ENCODE measurements at places on chromosomes 16 and 17.

DNA sequence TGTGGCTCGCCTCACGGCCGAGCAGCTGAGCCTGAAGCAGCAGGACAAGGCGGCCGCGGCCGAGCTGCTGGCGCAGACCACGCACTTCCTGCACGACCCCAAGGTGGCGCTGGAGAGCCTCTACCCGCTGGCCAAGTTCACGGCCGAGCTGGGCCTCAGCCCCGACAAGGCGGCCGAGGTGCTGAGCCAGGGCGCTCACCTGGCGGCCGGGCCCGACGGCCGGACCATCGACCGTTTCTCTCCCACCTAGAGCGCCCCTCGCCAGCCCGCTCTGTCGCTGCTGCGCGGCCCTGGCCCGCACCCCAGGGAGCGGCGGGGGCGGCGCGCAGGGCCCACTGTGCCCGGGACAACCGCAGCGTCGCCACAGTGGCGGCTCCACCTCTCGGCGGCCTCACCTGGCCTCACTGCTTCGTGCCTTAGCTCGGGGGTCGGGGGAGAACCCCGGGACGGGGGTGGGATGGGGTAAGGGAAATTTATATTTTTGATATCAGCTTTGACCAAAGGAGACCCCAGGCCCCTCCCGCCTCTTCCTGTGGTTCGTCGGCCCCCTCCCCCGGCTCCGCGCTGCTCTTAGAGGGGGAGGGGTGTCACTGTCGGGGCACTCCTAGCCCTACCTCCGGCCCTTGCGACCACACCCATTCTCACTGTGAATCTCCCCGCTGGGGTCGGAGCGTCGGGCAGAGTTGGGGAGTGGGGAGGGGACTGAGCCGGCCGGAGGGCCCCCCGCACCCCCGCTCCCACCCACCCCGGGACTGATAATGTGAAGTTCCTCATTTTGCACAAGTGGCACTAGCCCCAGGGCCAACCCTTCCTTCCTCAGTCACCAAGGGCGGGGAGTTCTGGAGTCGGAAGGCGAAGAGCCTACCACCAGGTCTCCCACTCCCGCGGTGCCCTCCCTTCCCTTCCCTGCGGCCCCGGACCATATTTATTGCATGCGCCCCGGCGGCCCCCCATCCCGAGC lies 4.0 kb downstream of the HIC1 start:
- no peak for DNase-seq

DNA sequence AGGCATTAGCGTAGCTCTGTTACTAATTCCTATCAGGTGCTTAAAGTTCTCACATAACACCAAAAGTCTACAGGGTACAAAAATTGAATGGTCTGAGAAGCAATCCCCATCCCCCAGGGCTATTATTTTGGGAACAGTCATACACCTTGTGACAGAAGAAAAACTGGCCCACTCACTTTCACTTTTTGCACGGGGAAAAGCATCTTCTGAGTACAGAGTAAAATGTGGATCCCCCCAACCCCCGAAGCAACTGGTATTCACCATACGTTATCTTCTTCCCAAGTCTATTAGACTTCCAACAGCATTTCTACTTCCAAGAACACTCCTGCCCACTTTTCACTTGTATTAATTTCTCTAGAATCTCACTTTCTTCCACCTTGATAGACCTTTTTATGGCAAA lies 11.8 kb downstream of the GGA3 start:
- no peak for DNase-seq

DNA sequence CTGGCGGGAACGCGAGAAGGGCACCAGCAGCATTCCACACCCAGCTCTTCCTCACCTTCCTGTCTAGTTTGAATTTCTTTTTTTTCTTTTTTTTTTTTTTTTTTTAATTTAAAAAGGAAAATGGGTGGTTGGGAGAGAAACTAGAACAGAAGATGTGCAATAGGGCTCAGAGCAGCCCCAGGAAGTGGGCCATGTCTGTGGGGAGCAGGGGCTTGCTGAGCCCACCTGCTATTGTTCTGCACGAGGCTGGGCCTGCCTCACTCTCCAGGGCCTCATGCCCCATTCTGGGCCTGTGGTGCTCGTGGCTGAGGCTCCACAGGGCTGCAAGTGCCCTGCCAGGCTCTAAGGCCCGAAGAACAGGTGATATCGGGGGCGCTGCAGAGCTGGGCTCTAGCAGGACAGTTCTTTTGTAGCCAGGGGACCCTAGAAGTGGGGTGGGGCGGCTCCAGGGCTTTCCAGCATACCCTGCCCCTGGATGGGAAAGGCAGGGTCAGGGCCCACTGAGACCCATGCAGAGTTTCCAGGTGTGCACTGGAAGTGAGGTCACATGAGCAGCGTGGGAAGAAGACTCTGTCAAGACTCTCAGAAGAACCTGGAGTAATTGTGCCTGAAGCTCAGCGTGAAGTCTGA lies 12.4 kb downstream of the MRPL27 start:
- DNase-seq, result no peak

DNA sequence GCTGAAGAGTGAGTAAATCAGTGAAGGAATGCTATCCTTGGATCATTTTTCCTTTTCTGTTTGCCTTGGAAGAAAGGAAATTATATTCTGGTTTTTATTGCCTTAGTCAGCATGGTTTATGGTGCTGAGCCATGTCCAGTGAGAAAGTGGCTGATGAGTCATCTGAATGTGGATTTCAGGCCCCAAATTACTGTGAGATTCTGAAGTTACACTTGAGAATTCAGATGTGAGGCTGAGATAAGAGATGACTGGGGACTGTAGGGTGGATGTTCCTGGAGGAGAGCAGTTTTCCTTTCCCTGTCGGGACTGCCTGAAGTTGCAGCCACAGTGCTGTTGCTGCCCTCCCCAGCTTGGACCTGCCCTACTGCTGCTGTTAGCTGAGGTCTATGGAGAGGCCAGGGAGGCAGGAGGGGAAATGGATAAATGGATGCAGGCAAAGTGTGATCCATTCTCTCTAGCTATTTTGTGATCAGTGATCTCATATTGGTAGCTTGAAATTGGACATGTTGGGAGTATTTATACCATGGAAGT lies 4.2 kb upstream of the MAP3K14 start:
- DNase-seq, result peak; percentile 98

DNA sequence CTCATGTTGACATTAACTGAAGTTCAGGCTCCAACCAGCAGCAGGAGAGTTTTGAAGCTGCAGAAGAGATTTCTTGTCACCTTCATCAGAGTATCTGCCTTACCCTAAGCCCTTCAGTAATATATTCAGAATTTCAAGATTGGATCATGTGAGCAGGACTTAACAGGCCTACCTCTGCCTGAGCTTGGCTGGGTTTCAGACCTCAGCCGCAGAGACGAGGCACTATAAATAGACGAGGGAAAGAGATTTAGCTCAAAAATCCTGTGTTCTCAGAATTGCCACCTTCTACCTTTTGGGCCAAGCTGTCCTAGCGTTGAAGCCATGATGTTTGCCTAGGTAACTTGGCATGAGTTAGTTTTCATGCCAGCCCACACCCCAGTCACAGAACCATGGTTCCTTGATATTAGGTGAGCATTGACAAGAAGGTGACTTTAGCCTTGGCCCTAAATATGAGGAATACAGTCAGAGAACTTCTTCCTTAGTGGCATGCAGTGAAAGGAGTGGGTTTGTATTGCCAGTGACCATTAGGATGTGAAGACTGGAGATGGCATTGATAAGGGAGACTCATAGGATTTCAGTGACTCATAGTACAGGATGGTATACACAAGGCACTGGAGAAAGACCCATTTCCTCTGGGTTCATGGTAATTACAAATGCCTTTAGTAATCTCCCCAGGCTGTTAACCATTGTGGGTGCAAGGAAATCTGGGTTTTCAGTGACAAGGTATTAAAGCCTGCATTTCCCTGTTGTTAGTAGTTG lies 224.3 kb downstream of the MSI2 start:
- peak; percentile 78 for DNase-seq

DNA sequence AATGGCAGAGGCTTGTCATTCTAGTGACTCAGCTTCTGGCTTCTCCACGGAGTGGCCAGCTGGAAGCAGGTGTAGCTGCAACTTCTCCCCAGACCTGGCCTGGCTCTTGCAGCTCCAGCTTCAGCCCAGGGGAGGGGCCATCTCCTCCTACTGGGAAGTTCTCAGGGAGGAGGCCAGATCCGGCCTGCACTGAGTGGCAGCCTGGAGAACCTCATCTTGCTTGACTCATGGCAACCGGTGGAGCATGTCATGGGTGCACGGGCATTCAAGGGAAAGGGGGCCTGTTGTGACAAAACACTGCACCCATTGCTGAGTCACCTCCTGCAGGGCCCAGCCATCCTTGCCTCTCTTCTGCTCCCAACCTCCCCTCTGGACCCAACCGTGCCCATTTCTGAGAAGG lies 273.9 kb upstream of the MAF start:
- peak; percentile 88 for DNase-seq

GRCh38 chr17:77756028-77756427 lies 202.5 kb upstream of the TNRC6C start:
- DNase-seq, result no peak

- peak; percentile 7 for DNase-seq
Measured at GRCh38 chr16:65125322-65125721, 3.5 kb upstream of the CDH11 start.

DNA sequence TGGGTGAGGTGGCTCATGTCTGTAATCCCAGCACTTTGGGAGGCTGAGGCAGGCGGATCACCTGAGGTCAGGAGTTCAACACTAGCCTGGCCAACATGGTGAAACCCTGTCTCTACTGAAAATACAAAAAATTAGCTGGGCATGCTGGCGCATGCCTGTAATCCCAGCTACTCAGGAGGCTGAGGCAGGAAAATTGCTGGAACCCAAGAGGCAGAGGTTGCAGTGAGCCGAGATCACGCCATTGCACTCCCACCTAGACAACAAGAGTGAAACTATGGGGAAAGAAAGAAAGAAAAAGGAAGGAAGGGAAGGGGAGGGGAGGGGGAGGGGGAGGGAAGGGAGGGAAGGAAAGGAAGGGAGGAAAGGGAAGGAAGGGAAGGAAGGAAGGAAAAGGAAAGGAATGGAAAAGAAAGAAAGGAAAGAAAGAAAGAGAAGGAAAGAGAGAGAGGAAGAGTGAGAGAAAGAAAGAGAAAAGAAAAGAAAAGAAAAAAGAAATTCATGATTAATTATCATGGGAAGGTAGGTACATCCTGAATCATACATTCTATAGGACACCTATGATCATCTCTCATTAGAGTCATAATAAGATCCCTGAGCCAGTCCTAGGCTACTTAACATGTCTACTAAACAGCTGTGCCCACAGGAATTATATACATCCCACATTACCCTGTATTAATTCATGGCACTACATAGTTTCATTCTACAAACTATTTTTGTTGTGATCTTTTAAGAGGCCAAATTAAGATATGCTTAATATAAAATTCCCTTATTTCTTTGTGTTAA lies 40.9 kb downstream of the CREBBP start:
- DNase-seq, result no peak

- no peak for DNase-seq
Measured at GRCh38 chr17:74777901-74778515, 1.9 kb upstream of the NAT9 start.

GRCh38 chr16:81629034-81629802 lies 149.9 kb upstream of the PLCG2 start:
- DNase-seq, result no peak

DNA sequence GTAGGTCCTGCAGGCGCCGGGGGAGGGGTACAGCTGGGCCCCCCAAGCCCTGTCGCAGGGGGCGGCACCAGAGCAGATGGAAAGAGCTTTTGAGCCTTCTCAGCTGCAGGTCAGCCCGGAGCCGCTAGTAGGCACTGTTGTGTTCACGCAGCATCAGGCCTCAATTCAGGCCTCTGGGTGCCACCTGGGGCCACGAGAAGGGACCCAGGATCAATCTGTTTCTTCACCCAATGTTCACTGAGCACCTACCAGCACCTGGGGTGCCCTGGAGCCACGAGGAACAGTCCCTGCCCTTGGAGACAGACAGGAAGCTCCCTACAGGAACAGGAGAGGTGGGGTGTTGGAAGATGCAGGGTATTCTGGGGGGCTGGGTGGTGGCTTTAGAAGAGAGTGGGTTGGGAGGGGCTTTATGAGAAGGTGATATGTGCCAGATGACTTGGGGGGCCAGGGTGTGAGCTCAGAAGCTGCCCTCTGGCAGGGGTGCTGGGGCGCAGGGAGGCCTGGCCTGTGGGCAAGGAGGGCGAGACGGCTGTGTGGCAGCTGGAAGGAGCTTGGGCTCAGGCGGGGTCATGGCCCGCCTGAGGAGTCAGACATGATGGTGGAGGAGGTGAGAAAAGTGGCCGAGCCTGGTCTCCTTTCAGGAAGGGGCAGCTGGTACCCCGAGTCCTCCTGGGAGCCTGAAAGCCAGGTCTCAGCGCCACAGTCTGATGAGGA lies 121.9 kb upstream of the GSE1 start:
- DNase-seq, result no peak

- peak; percentile 48 for DNase-seq
Measured at GRCh38 chr16:56603589-56603988, 4.8 kb upstream of the MT2A start.

DNA sequence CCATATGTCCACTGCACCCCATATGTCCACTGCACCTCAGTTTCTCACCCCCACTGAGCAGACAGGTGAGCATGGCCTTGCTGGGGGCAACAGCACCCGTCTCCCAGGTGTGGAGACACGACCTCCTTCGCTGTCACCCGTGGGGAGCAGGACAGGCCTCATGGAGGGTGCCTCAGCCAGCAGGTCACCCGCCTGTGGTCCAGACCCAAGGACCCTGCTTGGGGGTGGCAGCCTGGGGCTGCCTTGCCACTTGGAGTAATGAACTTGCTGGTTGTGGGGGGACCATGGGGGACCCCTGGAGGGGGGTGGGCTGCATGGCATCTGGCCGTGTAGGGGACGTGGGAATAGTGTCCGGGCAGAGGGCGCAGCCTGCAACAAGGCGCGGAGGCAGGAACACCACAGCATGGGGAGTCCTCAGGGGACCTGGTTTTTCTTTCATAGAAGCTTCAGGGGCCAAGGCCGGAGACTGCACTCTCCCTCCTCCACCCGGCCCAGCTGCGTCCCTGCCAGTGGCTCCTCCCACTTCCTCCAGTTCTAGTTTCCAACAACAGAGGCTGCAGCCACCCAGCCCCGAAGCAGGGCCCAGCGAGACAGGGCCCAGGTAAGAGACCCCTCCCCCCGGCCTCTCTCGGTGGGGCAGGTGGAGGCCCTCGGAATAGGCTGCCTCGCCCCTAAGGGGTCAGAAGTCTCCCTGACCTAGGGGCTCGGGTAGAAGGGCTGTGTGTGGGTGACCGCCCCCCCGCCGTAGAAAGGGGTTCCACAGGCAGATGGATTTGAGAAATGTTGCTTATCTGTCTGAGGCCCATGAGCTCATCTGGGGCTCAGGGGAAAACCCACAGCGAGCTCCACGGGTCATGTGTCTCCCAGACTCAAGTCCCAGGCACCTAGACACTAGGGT lies at the start of gene NHLRC4:
NHLRC4 (plus strand) TSS at position 531 of the 898 bp plus-strand sequence. CDS start 1,043 bp downstream, outside the sequence.
- DNase-seq, result no peak

- DNase-seq, result no peak
Measured at GRCh38 chr17:55307879-55308278, 43.1 kb downstream of the HLF start.

- DNase-seq, result peak; percentile 46
Measured at GRCh38 chr17:5694551-5694950, 110.2 kb upstream of the NLRP1 start.

- DNase-seq, result no peak
Measured at GRCh38 chr17:30788918-30789317, 35.6 kb downstream of the CRLF3 start.

GRCh38 chr17:50144845-50145531 lies 5.5 kb downstream of the PPP1R9B start:
- DNase-seq, result no peak

- no peak for DNase-seq
Measured at GRCh38 chr16:58384437-58385055, 7.7 kb upstream of the GINS3 start.

Measured in renal cortical epithelial cell (primary cell).